ENCODE measurements at places on chromosomes 4 and X.

DNA sequence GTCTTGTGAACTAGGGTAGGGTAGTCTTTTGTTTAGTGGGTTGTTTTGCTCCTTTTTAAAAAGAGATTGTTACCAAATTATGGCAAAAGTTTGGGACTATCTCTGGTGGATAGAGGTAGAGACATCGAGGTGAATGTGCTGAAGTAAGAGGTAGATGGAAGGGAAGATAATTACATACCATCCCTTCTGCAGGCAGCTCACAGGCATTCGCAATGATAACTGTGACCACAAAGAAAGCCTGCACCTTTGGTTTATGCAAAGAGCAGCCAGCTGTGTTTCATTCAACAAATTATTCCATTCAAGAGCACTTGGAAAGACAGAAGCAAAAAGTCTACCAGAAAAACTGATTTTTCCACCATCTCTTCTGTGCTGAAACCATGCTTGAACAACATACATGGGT, 155.6 kb downstream of the GATB start:
- no peak for DNase-seq

GRCh38 chrX:110267874-110268273, 50.0 kb downstream of the AMMECR1 start:
- DNase-seq, result no peak

DNA sequence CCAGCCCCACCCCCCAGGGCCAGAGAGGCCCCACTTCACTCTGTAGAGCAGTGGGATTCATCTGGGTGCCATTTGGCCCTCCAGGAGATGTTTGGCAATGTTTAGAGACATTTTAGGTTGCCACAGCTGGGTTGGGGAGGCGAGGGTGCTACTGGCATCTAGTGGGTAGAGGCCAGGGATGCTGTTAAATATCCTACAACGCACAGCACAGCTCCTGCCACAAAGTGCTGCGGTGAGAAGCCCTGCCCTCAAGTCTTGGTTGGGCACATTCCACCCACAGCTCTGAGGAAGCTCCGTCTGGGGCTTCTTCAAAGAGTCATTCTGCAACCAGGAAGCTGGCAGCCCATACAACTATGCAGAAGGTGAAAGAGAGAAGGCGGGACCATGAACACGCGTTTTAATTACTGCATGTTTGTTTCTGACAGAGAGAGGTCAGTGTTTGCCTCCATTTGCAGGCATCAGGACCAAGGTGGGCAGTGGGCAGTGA, 48.1 kb upstream of the FAM9C start:
- no peak for DNase-seq

GRCh38 chr4:8325291-8325973, 55.9 kb downstream of the HTRA3 start:
- DNase-seq, result no peak

- DNase-seq, result peak; percentile 31
Measured at GRCh38 chrX:136065044-136065671, 79.9 kb downstream of the SLC9A6 start.

GRCh38 chr4:73452953-73453700, 17.1 kb downstream of the AFP start:
- DNase-seq, result no peak

- peak; percentile 1 for DNase-seq
Measured at GRCh38 chr4:114694770-114695169, 96.2 kb downstream of the UGT8 start.

DNA sequence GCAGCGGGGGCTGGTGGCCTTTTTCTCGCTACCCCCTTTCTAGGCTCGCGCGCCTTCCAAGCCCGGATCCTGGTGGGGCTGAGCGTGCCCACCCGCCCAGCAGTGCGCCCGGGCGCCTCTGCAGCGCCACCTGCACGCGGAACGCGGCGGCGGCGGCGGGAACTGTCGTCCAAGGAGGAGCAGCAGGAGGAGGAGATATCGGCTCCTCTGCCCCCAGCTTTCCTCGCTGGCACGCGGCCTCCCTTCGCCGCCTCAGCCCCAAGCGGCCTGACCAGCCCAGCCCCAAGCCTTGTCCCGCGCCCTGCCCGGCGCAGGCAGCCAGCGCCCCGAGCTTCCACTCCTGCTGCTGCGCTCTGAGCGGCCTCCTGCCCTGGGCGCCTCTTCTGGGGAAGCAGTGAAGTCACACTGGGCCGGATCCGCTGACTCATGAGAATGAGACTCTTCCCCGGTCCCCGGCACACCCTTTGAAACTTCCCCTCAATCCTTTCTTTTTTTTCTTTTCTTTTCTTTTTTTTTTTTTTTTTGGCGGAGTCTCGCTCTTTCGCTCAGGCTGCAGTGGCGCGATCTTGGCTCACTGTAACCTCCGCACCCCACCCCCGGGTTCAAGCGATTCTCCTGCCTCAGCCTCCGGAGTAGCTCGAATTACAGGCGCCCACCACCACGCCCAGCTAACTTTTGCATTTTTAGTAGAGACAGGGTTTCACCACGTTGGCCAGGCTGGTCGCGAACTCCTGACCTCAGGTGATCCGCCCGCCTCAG, 10.6 kb upstream of the ELF4 start:
- DNase-seq, result peak; percentile 55

- DNase-seq, result no peak
Measured at GRCh38 chrX:64205441-64205734, at the start of gene AMER1. Gene AMER1 (minus strand): TSS chrX:64205708. CDS start chrX:64193286, 12,422 bp downstream.

- no peak for DNase-seq
Measured at GRCh38 chr4:24252121-24252520, 332.2 kb downstream of the DHX15 start.

DNA sequence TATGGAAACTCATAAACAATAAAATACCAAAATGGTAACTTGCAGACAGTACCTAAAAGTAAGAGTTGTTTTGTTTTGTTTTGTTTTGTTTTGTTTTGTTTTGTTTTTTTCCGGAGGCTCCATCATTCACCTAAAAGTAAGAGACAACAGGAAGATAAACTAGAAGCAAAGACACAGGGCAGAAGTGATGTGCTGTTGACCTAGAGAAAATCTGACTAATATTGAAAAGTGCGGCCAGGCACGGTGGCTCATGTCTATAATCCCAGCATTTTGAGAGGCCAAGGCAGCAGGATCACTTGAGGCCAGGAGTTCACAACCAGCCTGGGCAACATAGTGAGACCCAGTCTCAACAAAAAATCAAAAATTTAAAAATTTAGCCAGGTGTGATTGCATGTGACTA, 5.6 kb upstream of the CENPC start:
- DNase-seq, result no peak

DNA sequence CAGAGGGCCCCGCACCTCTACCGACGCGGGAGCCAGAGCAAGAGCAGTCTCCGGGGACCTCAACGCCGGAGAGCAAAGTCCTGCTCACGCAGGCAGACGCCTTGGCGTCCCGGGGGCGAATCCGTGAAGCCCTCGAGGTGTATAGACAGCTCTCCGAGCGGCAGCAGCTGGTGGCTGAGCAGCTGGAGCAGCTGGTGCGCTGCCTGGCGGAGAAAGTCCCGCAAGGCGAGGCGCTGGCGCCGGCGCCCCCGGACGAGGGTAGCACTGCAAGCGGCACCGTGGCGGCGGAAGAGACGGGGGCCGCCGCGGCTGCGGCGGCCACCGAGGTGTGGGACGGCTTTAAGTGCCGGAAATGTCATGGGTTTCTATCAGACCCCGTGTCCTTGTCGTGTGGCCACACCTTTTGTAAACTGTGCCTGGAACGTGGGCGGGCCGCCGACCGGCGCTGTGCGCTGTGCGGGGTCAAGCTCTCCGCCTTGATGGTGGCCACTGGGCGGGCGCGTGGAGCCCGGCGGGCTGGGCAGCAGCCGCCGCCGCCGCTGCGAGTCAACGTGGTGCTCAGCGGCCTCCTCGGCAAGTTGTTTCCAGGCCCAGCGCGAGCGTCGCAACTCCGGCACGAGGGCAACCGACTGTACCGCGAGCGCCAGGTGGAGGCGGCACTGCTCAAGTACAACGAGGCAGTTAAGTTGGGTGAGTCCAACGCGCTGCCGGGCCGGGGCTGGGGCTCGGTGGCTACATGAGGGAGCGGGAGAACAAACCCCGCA, 672 bp downstream of the LONRF3 start:
- peak; percentile 0 for DNase-seq

- no peak for DNase-seq
Measured at GRCh38 chr4:170772429-170772828, 682.7 kb upstream of the AADAT start.

DNA sequence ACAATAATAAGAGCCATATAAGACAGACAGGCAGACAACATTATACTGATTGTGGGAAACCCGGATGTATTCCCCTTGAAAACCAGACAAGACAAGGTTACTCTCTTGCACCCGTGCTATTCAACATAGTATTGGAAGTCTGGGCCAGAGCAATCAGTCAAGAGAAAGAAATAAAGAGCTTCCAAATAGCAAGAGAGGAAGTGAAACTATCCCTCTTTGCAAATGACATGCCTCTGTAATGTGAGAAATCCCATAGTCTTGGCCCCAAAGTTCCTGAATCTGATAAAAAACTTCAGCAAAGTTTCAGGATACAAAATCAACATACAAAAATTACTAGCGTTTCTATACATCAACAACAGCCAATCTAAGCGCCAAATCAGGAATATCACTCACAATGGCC, 102.1 kb downstream of the DCAF12L2 start:
- no peak for DNase-seq

- DNase-seq, result no peak
Measured at GRCh38 chr4:34091451-34091850, 2152.9 kb downstream of the ARAP2 start.

- no peak for DNase-seq
Measured at GRCh38 chr4:137360761-137361160, 171.5 kb downstream of the PCDH18 start.

DNA sequence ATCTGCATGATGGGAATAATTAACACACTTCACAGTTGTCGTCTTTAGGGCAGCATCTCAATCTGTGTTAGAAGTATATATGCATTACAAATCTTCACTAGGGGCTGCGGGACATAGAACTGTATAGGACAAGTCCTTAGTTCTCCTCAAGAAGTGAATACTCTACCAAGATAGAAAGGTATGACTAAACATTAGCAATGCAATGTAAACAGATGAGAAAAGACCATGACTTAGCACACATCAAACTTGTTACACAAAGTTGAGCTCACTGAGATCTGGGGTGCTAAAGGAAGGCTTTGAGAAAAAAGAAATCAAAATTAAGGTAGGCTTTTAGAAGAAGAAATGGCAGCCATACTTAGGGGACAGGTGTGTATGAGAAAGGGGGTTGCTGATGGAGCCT, 182.1 kb upstream of the MAP3K15 start:
- no peak for DNase-seq

GRCh38 chr4:75031775-75032174, 98.9 kb downstream of the PARM1 start:
- DNase-seq, result no peak

GRCh38 chr4:28341784-28342183, 1481.1 kb downstream of the STIM2 start:
- DNase-seq, result no peak

DNA sequence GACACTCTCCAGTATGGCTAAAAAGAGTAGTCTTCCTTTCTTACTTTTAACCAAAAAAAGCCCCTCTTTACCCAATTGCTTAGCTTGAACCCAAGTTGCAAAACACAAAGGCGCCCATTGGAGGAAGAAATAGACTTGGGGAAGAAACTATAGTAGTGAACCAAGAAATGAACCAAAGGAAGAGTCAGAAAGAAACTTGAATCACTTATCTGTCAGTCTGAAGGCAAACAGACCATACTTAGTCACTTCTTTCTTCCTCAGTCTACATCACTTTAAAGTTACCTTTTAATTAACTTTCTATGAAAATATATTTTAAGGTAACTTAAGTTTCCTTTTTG, 161.4 kb upstream of the GIMD1 start:
- no peak for DNase-seq

- DNase-seq, result no peak
Measured at GRCh38 chr4:15488658-15489470, 19.2 kb downstream of the CC2D2A start.

DNA sequence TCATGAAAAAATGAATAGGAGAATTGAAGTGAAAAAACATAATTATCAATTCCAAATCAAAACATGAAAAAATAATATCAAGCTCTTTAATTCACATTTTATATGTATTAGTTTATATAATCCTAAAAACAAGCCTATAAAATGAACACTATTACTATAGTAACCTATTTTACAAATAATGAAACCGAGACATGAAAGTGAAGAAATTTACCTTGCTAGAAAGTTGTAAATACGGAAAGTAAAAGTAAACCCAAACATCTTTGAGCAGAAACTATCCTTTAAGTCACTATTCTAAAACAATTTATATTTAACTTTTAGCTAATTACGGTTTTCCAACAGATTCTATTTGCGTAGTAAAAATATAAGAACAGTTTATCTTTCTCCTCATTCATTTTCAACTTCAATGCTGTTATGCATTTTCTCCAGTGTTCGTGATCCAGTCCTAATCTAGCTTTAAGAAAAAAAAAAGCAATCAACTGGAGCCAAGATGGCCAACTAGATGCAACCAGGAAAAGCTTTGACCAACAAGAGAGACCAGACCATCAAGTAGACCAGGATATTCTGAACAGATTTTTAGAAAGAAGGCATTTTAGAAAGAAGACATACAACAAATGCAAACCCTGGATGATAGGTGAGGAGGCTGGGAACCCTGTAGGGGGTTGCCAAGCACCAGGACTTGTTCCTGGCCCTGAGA, 67.0 kb downstream of the DDX53 start:
- DNase-seq, result no peak

DNA sequence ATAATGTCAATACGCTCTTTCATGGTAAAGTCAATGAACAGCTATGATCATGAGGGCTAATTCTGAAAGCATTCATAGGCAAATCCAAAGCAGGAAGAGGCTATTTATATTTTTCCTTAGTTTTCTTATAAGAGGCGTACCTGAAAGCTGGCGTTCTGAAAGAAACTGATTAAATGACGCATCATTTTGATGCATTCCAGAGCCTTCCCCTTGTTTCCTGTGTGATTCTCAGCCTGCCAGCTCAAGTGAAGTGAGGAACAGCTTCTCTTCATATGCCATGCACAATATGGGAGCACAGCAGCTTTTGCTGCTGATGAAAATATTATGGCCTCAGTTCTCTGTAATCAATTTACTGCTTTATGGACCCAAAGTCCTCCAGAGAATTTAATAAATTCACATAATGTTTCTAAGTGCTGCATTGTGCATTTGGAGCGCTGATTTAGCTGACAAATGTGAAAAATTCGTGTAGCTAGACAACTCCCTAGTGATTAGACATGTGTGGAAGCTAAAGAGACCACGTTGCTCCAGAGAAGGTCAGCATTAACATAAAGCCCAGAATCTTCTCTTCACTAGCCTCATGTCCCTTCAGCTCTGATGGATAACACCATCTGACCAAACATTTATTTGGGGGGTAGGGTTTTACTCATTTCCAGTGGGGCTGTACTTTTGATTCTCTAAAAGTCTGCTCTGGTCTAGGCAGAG, 110.8 kb downstream of the GPAT3 start:
- no peak for DNase-seq

GRCh38 chr4:19913650-19914049, 338.1 kb upstream of the SLIT2 start:
- no peak for DNase-seq

- DNase-seq, result no peak
Measured at GRCh38 chr4:30245140-30245539, 475.0 kb upstream of the PCDH7 start.

- DNase-seq, result no peak
Measured at GRCh38 chrX:25897758-25898157, 240.4 kb upstream of the MAGEB18 start.

DNA sequence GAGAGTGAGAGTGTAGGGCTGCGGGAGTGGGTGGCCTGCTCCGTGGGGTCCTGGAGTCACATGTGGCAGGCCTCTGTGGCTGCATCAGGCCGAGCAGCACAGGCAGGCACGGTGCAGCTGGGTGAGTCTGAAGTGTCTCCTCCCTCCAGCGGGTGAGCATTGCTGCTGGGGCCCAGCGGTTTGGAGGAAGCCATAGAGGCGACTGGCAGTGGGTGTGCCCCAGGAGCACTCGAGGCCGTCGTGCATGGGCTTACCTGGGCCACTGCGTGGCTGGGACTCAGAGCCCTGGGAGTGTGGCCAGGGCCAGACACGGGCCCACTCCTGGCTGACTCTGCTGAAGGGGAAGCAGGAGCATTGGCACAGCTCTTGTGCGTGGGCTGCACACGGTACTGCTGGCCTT, 10.6 kb downstream of the ZNF185 start:
- DNase-seq, result no peak

Measured in NCI-H2171 (cell line).